HT-29 (cell line): ENCODE measurements at places on chromosomes 12 and 14.

DNA sequence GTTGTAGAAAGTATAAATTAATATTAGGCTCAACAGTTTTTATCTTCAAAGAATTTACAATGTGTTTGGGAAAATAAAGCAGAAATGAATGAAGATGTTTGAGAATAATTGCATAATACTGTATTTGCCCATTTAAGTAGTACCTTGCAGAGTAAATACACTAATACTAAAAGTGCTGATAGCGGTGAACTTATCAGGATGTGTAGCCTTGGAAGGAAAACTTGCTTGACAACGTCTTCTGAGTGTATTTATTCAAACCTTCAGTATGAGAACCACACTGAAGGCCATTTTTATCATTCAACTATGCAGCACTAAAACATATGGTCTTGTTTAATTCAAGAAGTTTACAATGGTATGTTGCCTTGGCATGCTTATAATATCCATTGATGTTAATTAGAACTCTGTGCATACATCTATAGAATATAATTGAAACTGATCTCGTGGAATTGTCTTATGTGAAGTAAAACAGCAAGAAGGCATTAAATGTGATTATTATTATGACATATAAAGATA, 41.3 kb downstream of the MSRB3 start:
- DNase-seq: peak; percentile 25

DNA sequence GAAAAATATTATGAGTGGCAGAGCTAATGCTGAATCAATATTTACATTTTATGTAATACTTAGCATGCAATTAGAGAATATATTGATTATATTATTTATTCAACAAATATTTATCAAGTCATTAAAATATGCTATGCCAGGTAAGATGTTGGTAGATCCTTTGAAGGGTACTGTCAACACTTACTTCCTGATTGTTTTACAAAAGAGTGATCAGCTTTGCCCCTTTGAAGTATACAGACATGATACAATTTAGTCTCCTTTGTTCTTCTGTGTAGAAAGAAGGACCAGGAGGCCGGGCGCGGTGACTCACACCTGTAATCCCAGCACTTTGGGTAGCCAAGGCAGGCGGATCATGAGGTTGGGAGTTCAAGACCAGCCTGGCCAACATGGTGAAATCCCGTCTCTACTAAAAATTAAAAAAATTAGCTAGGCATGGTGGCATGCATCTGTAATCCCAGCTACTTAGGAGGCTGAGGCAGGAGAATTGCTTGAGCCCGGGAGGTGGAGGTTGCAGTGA, 73.9 kb upstream of the IFNG-AS1 start:
- peak; percentile 6 for DNase-seq

- DNase-seq: no peak
Measured at GRCh38 chr12:106551410-106551809, 31.4 kb upstream of the RFX4 start.

- no peak for DNase-seq
Measured at GRCh38 chr12:38585086-38585485, 268.5 kb downstream of the ALG10B start.

DNA sequence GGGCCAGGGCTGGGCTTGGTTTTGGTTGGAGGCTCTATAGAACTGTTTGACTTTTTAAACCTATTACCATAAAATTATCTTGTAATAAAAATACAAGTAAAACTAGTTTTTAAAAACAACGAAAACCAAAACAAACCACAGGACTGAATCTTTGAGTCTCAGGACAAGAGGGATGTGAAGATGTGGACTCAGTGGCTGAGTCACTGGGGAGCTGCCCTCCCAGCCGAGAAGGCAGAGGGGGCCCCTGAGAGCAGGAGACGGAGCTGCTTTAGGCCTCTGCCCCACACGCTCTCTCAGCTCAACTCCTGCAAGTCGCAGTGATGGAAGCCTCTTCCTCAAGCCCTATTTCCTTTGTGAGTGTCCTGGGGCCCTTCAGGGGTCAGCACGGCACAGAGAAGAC, 59.0 kb downstream of the CDC42BPB start:
- no peak for DNase-seq

DNA sequence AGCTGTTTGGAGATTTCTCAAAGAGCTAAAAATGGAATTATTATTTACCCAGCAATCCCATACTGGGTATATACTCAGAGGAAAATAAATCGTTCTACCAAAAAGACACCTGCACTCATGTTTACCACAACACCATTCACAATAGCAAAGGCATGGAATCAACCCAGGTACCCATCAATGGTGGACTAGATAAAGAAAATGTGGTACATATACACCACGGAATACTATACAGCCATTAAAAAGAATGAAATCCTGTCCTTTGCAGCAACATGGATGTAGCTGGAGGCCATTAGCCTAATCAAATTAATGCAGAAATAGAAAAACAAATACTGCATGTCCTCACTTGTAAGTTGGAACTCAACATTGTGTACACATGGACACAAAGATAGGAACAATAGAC, 37.9 kb downstream of the WBP11 start:
- DNase-seq: no peak

DNA sequence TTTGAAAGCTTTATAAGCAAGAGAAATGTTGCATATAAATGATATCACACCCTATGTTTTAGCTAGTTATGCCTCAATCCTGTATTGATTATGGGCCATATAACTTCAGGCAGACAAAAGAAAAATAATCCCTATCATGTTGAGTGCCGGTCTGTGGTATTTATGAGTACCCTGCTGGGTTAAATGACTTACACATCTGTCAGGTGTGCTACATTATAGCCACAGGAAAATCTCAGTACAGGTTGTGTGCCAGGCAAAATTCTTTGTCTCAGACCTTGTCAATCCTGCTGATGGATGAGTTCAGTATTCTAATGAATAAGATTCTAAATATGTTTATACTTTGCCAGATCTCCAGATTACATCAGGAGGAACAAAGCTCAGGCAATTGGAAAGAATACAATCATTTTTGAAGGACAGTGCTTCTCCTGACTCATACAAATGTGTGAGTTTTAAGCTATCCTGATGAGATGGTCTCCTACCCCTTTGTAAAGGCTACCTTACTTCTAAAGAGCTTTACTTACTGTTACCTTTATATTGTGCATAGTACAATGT, 109.8 kb upstream of the FOXG1 start:
- DNase-seq: no peak

DNA sequence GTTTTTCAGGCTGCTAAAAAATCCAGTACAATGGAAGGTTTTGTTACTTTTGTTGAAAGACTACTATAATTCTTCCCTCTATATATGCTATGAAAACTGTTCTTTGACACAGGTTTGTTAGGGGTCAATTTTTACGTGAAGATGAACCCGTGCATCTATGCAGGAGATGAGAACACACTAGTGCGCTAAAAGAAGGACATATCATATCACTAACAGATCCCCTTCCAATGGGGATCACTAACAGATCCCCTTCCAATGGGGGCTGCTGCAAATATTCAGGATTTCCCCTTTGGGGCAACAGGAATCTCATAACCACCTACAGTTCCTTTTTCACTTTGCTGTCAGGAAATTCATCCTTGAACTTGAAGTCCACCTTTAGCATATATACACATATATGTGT, 75.1 kb downstream of the CLMN start:
- DNase-seq: no peak

DNA sequence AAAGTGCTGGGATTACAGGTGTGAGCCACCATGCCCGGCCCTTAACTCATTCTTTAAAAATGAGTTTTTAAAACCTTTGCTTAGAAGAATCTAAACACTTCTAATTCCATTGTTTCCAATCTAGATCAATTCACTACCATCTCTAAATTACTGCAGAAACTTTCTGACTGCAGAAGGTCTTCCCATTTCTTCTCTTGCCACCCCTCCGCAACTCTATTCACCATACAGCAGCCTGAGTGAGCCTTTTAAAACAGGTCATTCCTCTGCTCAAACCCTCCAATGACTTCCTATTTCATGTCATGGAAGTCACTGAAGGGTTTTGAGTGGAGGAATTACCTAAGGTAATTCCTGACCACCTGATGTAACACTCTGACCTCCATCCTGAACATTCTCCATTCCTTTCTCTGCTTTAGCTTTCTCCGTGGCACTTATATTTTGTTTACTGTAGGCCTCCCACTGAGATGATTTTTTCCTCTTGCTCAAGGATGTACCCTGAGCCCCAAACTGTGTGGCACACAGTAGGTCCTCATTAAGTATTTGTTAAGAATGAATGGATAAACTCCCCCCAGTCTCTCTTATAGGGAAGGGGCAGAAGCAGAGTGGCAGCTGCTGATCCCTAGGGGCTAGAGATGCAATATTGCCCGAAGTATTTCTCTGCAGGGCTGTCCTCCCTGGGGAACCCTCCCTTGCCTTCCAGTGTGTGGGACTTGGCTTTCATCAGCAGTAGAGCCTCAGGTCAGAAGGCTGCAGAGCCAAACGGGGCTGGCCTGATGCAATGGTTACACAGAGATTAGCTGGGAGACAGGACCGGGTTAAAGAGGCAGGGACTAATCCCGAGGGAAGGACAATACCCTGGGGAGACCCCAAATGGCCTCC, 1.2 kb downstream of the DDIT3 start:
- peak; percentile 11 for DNase-seq

DNA sequence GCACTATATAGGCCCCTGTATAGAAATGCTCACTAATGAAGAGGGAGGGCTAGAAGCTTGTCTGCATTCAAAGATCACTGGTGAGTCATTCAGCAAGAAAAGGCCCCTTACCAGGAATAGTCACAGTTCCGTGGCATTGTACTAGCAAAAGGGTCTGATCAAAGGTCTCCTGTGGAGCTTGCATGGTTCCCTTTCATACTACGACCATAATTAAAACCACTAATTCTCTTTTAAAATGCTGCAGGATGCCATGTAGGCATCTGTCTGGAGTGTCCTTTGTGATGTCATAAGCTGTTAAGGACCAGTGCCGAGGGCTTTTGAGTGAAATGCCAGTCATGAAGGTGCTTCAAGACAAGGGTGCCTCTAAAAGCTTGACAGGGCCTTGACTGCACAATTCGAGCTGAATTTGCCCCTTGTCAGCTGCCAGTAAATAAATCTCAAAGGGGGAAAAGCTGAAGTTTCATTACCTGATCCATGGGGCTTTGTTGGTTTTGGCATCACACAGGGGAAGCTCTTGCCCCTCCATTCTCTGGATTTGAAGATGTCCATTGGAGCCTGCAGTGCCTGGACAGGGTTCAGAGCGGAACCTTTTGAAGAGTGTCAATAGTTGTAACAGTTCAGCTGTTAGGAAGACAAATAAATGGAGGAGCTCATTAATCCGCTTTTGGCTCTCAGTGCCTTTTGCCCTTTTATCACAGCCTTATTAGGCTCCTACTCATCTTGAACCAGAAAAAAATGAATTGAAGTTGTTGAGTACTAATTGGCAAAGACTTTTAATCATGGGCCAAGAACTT, 69.1 kb downstream of the TMEM260 start:
- DNase-seq: no peak
